Fibroblast of villous mesenchyme (primary cell): ENCODE measurements at places on chromosomes 7 and 10. TPM values are rescaled to one million over a fixed set of nuclear protein-coding genes. Genes with fewer than 3 reads are reported as not detected.

DNA sequence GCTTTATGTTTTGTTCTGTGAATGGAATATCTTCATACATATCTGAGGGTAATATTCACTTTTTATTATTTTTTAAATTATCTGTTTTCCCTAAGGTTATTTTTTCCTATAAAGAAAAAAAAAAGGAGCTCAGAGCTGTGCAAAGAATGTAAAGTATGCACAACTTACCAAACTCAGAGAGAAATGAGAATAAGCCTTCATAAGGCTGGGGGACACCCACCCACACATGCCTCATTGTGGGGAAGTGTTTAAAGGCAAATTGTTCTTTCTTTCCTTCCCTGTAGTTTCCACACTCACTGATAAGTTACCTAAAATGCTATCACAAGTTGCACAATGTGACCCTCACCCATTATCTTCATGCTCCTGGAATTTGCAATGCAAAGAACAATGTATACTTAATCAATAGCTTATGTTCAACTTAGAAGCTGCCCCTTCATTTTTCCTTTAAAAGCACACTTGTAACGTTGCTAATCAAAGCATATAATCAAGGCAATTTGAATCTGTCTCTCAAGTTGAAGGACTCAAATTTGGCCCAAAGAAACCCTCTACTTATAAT, 108.1 kb downstream of the GNAT3 start:
- no peak for DNase-seq

DNA sequence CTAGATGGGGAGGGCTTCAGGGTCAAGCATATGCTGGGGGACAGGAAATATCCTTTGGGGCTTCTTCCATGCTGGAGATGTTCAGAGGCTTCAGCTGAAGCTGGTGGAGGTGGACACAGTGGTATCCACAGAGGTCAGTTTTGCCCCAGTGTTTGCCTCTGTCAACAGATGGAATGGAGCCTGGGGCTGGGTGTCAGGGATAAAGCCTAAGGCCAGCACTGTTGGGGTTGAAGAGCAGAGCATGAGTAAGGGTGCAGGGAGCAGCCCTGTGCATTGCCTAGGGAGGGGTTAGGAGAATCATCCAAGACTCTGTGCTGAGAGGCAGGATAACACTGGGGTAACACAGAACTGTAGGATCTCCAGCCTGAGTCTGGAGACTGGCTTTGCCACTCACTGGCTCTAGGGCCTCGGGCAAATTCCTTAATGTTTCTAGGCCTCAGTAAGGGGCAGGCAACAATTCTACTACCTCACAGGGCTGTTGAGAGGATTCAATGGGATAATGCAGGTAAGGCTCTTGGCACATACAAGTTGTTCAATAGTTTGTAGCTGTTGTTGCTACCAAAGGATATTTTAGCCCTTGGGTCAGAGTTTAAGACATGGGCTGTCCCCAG, 21.8 kb upstream of the MYL7 start:
- DNase-seq: no peak

GRCh38 chr10:58180666-58181065, 87.0 kb downstream of the IPMK start:
- DNase-seq: no peak

Gene ADARB2
- not detected in 2 replicates for total RNA-seq

Gene TAS2R5
- 0.32 and 0.86 TPM in 2 replicates for total RNA-seq
